ENCODE measurements at places on chromosomes 2 and 18.

DNA sequence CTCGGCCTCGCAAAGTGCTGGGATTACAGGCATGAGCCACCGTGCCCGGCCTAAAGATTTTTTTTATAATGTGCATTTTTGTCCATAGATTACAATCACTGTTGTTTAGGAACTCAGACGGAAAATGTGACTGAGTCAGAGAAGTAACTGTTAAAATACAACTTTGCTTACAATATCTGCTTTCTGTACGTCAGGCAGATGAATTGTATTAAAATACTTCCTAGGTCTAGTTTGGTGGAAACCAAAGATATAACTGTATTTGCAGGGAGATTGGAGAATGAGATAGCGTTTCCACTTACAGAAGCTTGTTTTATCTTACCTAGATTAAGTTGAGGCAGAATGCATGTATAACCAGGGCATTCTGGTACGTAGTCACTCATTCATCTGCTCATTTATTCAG lies 36.7 kb downstream of the ASAP2 start:
- no peak for DNase-seq

- no peak for DNase-seq
Observed at GRCh38 chr2:200306196-200306930, at the start of gene SPATS2L. TSS of gene SPATS2L (plus strand) at chr2:200306693. CDS start at chr2:200389245, 82,552 bp downstream.

- DNase-seq = no peak
Observed at GRCh38 chr2:239151201-239152131, 249.4 kb downstream of the HDAC4 start.

DNA sequence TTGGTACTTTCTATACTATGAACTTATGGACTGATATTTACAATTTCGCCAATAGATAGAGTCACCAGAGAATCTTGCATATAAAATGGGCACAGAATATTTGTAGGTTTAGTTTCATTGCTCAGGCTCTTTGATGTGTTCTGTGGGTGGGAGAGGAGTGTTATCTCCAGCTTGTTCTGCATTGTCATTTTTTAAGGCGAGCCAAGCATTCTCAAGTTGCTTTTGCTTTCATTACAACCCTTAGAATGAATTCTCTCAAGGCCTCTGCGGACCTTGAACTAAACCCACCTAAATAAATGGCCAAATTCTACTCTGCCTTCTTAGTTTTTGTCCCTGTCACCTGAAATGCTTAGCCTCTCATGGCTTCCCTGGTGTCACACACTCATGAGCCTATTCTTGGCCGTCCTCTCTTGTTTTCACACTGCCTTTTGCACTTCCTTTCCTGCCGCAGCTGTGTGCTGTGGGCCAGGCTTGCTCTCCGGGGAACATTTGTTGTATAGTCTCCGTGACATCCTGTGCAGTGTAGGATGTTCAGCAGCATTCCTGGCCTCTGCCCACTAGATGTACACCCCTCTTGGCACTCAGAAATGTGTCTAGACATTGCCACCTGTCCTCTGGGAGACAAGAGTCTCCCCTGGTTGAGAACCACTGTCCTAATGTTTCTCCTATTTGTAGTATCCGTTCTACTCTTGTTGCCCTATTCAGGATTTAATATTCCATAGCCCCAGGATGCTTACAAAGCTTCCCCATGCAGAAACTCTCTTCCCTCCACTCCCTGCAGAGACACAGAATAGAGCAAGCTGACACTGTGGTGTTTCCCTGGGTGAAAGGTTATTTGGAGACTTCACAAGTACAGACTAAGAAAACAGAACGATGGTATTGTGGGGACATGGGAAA lies 255.6 kb downstream of the PTPRM start:
- DNase-seq = no peak

DNA sequence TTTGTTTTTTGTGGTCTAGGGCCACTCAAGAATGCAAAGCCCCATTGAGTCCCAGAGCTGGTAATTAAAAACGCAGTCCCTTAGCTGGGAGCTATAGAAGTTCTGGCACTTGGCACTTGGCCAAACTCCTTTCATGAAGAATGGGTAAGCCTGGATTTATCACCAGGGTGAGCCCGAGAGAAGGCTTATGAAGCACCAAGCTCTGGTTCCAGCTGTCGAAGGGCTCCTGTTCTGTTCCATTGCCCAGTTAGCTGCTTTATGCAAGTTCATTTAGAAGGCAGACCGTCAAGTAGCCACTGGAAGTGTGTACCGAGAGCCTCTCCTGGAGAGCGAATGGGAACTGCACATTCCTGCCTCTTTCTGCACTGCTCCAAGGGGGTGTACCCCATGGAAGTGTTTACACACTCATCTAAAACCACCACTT lies 14.2 kb downstream of the ECEL1 start:
- DNase-seq = no peak

All from T-helper 1 cell (primary cell).